Renal cortex interstitium (tissue), 15 donors: ENCODE measurements at places on chromosomes 11 and 22. TPM values are rescaled to one million over a fixed set of nuclear protein-coding genes. Genes with fewer than 3 reads are reported as not detected.

GRCh38 chr11:132125988-132126871 is 755.8 kb downstream of the NTM start:
- DNase-seq: peak; percentile 25

DNA sequence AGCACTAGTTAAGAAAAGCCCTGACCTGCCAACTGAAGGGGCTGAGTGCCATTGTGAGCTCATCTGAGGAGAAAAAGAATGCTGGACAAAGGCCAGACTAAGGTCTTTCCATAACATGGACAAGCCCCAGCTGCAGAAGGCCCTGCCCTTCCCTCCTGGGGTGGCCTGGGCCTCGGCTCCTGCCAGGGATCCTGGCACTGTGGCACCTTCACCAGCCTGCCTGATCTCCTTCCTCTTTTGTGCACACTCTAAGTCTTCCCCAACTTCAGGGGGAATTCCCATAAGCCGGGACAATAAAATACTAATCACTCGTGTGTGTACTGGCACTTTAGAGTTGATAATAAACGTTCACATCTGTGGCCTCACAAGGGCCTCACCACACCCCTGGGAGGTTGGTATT is 9.9 kb downstream of the TMPRSS13 start:
- DNase-seq: no peak

GRCh38 chr22:30615543-30615954 is 8.6 kb downstream of the TCN2 start:
- DNase-seq: no peak

DNA sequence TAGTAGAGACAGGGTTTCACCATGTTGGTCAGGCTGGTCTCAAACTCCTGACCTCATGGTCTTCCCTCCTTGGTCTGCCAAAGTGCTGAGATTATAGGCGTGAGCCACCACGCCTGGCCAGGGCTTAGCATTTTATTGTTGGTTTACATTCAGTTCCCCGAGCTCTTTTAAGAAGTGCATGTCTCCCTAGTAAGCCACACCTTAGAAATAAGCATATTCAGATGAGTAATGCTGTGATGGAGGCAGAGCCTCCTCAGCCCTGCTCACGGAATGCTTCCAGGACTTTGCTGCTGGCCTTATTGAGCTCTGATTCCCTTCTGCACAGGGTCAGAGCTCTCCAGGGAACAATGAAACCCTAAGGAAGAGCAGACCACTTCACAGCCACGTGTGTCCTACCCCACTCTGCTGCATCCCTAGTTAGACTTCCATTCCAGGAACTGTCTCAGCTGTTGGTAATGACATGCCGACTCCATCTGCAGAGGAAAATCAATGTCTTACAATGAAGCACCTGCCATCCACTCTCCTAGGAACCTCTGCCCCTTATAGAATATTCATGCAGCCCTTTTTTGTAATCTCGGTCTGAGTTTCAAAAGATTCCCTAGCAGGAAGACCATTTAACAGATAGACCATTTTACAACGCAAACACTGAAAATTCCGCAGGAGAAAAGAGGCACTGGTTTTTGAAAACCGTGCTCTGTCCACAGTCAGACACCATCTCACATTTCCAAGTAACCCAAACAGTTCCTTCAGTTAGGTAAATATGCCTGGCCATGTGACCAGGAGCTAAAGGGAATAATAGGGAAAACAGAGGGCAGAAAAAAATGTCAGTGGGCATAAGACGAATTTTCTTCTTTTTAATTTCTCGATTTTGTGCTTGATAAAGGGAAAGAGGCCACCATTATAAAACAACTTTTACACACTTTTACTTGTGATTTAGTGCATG is 1.7 kb upstream of the JAM3 start:
- DNase-seq: no peak

DNA sequence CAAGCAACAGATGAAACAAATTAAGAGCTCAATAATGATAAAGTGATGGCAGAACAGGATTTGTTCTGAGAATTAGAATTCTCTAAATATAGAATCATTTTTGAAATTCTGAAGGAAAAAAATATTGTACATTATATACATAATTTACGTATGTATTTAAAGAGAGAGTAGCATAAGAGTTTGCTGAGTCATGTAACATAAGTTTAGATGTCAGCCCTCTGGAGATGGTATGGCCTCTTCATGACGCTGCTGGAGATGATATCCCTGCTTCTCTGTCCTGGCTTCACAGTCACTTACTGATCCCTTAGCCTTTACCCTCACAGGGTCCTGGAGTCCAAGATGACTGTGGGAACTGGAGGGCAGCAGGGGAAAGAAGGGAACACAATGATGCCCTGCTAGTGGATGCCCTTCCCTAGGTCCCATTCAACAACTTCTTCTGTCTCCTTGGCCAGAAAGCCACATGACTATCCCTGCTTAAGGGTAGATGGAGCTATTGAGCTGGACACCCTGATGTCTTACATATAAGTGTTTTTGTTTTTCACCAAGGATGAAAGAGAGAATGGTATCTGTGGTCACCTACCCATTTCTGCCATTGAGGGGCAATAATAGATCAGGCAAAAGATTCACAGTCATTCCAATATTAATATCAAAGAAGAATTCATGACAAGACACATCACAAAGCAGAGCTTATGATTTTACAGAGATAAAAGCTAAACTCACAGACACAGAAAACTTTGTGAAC is 753.1 kb downstream of the TBC1D22A start:
- no peak for DNase-seq

PKNOX2 gene
- 13.9 TPM for polyA plus RNA-seq

PANX3 gene
- not detected for polyA plus RNA-seq
